ENCODE measurements at places on chromosomes 12 and 14.

- no peak for DNase-seq
Measured at GRCh38 chr12:122282061-122282460, 15.8 kb upstream of the VPS33A start.

GRCh38 chr14:50762001-50762930, 68.7 kb downstream of the NIN start:
- DNase-seq, result no peak

DNA sequence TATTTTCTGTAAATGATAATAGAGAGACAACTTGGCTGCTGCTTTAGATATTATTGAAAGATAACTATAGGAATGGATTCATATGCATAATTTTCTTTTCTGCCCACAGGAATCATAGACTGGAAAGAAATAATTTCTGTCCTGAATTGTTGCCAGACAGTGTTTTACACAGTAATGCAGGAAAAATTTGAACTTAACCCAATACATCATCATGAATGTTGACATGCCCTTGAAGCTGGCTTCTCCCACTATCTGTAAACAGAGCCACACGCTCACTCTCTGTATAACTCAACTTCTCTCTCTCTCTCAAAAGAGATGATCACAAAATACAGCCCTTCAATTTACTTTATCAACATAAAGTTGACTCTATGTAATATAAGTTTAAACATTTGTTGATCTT, 56.6 kb downstream of the PAX9 start:
- no peak for DNase-seq

GRCh38 chr12:85266356-85266755, 13.7 kb upstream of the ALX1 start:
- DNase-seq, result no peak

GRCh38 chr14:97179573-97179972, 382.4 kb downstream of the VRK1 start:
- no peak for DNase-seq

GRCh38 chr12:6667559-6668210, 4.8 kb upstream of the ING4 start:
- no peak for DNase-seq

DNA sequence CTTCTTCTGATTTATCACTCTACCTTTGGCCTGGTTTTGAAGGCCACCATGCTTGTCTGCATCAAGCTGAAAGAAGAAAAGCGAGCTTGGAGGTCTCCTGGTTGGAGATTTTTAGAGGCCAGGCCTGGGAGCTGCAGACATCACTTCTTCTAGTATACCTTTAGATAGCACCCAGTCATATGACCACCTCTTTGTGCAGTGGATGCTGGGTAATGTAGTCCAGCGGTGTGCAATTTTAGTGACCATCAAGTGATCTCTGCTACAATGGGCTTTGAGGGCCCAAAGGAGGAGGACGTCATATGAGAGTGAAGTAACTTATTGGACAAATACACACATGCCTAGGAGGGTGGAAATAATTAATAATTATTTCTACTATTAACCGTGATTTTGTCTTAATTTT, 15.2 kb upstream of the WNT5B start:
- DNase-seq, result no peak

GRCh38 chr12:123973552-123974341, 732 bp downstream of the ZNF664 start:
- no peak for DNase-seq

- no peak for DNase-seq
Measured at GRCh38 chr14:44782775-44783238, 178.9 kb downstream of the KLHL28 start.

- no peak for DNase-seq
Measured at GRCh38 chr12:97140355-97140754, 233.3 kb downstream of the NEDD1 start.

DNA sequence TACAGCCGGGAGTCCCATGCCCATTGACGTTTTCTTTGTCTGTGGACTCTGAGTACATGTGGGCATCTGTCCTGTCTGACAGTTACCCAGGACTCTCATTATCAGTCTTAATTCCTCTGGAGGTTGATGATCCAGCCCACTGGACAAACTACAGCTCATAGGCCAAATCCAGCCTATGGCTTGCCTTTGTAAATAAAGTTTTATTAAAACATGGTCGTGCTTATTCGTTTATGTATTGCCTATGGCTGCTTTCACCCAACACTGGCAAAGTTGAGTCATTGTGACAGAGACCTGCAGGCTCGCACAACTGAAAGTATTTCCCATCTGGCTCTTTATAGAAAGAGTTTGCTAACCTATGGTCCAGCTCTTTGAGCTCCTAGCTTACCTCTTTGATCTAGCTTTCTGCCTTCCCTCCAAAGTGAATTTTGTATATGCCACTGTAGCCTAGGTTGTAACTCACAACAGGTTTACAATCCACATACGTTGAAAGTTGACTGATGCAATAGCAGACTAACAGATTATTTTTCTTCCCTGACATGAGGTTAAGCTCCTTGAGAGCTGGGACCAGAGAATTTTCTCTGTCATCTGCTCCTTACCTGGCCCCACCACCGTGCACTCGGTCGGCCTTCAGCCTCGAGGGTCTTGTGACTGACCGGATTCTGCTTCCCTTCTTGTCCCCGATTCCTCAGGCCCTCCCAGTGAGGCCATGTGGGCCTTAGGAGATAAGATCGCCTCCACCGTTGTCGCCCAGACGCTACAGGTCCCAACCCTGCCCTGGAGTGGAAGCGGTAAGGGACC, 57.3 kb downstream of the ACACB start:
- DNase-seq, result no peak

- no peak for DNase-seq
Measured at GRCh38 chr14:50233166-50233950, 2.0 kb upstream of the SOS2 start.

DNA sequence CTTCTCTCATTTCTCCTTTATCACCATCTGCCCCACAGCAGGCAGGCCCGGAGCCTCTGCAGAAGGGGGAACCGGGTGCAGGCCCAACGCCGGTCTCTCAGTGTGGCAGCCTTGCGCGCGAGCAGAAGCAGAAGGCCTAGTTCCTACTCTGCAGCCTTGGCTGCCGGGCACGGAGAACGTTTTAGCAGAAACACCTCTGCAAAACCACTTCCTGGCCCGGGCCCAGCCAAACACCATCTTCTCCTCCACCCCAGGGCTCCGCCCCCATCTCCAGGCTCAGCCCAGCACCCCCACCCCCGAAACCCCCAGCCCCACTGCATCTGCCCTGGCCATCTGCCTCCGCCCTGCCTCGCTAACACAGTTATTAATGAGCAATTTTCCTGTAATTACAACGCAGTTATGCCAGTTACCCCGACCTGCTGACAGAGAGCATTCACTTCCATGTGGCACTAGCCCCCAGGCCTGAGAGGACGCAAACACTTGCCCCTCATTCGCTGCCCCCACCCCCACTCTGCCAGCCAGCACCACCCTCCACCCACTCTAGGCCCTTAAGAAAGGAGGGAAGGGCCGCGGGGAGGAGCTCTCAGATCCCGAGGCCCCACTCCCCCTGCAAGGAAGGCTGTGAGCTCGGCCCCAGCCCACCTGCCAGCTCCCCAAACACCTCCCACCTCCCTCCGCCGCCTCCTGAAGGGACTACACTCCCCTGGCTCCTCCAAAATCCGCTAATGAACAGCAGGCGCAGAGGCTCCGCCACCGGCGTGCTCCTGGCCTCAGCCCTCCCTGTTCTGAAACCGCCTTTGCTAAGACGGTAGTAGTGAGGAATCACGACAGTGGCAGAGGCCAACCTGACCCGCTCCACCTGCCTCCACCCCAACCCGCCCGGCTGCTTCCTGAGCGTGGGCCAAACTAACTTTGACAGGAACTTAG, 44.7 kb upstream of the FBRSL1 start:
- no peak for DNase-seq

GRCh38 chr12:11987901-11988300, 82.8 kb upstream of the BCL2L14 start:
- DNase-seq, result no peak

GRCh38 chr12:122058549-122059149, 19.9 kb upstream of the MLXIP start:
- DNase-seq, result no peak

GRCh38 chr12:52372216-52373154, 5.2 kb upstream of the KRT85 start:
- DNase-seq, result peak; percentile 39

DNA sequence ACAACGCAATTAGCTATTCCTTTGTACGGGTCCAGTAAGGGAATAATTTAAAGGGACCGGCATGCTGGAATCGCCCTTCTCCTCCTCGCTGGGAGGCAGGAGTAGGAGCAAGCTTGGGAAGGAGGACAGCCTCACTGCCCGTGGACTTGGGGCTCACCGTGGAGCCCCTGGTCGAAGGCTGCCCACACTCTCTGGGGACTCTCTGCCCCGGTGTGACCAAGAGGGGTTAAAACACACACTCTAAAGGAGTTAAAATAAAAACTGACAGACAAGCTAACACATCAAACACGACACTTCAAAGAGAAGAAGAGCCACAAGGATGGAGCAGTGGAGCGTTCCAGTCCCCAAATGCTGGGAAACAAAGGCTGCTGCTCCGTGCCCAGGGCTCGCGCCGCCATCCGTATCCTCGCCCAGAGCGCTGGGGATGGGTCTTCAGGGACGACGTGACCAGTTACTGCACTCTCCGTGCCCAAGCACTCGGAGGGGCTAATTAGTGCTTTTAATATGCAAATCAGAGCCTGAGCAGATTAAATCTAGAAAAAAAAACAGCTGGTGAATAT, 123.3 kb downstream of the PAPOLA start:
- DNase-seq, result no peak

- no peak for DNase-seq
Measured at GRCh38 chr12:104704224-104704779, 247.6 kb downstream of the CHST11 start.

- DNase-seq, result no peak
Measured at GRCh38 chr14:100393362-100393761, 70.2 kb downstream of the SLC25A47 start.
